Sciatic nerve (tissue), 2 donors: ENCODE measurements at places on chromosomes 7 and 10.

- DNase-seq: peak; percentile 4
Observed at GRCh38 chr7:1703441-1703840, 33.4 kb downstream of the ELFN1 start.

DNA sequence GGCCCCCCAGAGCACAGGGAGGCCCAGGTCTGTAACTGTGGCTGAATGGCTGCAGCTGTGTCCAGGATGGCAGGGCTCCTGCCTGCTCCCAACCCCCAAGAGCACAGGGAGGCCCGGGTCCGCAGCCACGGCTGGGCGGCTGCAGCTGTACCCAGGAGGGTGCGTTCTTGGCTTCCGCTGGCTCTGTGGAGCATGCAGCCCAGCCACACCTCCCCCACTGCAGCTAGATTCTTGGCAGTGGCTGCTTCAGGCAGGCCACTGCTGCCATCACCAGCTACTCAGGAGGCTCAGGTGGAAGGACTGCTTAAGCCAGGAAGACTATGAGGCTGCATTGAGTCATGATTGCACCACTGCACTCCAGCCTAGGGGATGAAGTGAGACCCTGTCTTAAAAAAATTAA is 27.9 kb downstream of the C7orf25 start:
- DNase-seq: no peak

DNA sequence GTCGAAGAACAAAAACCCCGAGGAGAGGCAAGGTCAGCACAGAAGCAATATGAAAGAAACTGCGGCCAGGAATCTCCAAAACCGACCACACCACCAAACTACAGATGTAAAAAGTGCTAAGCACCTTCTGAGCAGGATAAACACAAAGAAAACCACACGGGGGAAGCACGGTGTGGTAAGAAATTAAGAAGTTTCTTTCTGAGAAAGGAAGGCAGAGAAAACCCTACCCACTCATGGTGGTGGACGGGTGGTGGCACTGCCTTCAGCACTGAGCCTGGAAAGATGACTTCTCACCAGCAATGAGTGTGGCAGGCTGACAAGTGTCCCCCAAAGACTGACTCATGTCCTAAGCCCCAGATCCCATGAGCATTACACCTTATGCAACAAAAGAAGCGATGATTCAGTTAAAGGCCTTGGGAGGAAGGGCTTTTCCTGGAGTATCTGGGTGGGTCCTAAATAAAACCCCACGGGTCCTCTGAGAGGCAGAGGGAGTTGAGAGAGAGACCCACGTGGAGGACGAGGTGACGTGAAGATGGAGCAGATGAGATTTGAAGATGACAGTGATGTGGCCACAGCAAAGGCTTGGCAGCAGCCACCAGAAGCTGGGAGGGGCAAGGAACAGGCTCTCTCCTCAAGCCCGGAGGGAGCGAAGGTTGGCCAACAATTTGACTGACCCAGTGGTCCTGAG is 124.9 kb downstream of the DLG5 start:
- DNase-seq: no peak

GRCh38 chr10:75207857-75208144 is 2.8 kb upstream of the VDAC2 start:
- no peak for DNase-seq

GRCh38 chr10:130638991-130639390 is 502.8 kb downstream of the GLRX3 start:
- no peak for DNase-seq

DNA sequence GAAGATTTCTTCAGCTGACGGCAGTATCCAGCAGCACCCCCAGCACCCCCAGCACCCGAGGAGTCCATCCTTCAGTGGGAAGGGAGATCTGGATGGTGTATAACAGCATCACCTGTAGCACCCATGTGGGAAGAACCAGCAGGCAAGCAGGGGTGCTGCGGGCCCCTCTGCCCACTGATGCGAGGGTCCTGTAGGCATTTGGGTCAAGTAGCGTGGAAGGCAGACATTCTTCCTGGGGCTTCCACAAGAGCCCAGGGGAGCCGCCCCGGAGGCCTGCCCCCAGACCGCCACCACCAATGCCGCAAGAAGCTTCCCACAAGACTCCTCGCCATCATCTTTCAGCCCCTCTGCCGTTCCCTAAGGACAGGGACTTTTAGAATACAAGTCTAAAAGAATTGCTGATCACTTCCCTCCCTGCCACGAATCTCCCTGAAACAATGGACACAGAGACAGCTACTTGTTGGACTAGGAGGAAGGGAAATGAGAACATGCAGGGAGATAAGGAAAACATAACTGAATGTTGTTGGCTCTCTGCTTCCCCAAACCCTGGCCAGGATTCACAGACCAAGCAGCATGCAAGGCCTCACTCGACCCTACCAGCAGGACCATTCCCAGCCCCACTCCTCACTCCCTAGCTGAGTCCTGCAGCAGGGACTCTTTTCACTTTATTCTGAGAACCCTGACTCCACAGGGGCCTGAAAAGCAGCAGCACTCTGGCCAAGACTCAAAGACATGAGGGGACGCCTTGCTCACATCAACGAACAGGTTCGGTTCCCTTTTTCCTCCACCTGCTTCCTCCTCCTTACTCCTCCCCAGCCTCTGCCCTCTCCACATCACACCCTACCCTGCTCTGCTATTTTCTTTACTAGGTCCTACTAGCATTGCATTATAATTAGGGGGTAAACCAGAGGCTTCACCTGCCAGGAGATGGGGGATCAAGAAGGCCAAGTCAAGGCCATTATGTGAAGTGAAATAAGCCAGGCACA is 164.5 kb downstream of the HERPUD2 start:
- DNase-seq: no peak

DNA sequence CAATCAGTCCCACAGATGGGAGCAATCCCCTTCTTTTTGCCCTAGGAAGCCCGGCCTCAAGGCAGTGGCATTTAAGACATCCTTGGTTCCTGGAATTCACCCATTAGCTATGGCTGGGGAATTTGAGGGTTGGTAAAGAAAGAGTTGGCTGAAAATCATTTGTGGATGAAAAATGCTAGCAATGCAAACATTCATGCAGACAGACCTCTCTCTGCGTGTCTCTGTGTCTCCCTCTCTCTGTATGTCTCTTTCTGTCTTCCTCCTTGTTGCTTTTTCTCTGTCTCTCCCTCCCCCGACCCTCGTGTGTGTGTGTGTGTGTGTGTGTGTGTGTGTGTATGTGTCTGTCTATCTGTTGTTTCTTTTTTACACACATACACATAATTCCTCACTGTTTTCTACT is 19.4 kb downstream of the LDB3 start:
- DNase-seq: no peak

GRCh38 chr7:123283373-123283772 is 83.6 kb upstream of the SLC13A1 start:
- DNase-seq: no peak

DNA sequence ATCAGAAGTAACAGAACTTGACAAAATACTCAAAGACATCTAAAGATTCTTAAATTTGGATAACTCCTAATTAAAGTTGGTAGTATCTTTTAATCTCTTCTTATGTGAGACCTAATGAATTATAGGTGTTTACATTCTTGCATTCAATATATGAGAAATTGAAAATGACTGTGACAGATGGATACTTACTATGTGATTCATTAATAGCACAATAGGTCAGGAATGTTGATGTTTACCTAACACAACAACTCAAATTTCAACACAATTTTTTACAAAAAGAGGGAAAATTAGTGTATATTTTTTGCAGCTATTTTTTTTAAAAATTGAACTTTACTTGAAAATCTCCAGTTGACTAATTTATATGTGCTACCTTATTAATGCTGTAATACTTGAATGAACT is 31.7 kb upstream of the MCU start:
- no peak for DNase-seq

DNA sequence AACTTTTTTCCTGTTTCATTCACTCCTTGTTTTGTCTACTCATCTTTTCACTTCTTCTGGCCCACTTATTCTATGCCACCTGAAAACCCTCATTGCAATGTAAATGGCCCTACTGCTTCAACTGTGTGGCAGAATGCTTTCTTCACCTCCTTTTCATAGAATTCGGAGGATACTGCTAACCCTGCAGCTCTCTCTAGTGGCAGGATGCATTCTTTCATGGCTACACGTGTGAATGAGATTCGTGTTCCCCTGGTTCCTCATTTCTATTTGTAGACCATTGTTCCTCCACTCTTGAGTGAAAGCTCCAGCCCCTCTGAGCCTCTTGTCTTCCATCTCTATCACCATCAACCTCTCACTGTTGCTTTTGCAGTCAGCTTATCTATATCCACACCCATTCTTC is 20.9 kb upstream of the CYP26C1 start:
- no peak for DNase-seq

GRCh38 chr7:144481833-144482232 is 78.3 kb upstream of the NOBOX start:
- DNase-seq: no peak
